Amniotic stem cell (primary cell): ENCODE measurements at places on chromosomes 1 and 21.
A peak's percentile ranks its signal among the peaks of the same experiment; 100 is the strongest.

- DNase-seq, result no peak
Observed at GRCh38 chr1:227924168-227924832, 23.4 kb downstream of the WNT9A start.

- DNase-seq, result no peak
Observed at GRCh38 chr1:55353707-55354620, 138.8 kb upstream of the USP24 start.

GRCh38 chr1:152109998-152110294, 5.3 kb downstream of the TCHH start:
- DNase-seq, result no peak

- no peak for DNase-seq
Observed at GRCh38 chr1:97006044-97006661, 284.6 kb downstream of the PTBP2 start.

GRCh38 chr1:27539901-27540861, 50.2 kb upstream of the WASF2 start:
- DNase-seq, result peak; percentile 91

- no peak for DNase-seq
Observed at GRCh38 chr1:55958498-55958897, 620.9 kb downstream of the PLPP3 start.

GRCh38 chr1:226635456-226635941, 86.9 kb downstream of the STUM start:
- DNase-seq, result no peak

DNA sequence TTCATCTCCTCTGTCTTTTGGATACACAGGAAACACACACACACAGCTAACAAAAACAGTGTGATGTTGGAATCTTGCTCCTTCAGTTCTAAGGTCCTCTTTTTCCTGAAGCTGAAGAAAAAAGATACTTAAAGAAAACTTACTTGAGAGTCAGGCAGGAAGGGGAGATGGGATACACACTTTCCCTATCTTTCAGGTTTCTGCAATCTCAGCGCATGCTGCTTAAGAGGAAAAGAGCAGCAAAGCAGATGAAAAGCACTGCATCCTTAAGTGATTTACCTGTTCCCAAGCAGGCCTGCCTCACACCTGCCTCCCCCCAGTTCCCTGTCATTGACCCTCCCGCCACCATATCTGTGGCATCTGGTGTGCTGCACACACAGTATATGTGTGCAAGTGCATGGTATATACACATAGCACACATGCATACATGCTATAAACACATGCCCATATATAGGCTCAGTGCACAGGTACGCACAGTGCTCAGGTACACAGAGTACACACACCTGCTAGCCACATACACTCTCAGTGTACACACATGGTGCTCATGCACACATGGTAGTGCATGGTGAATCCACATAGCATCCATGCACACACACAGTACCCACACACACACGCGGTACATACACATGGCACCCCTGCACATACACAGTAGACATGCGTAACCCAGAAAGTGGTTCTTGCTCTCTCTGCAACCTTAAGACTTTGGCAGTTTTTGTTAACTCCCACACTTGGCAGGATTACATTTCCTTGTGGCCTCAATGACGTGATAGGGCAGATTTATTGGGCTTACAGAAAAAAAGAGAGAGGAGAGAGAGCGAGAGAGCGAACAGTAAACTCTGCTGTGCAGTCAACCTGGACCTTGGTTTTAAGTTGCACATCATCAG, 166.9 kb downstream of the TOMM20 start:
- DNase-seq, result peak; percentile 40

DNA sequence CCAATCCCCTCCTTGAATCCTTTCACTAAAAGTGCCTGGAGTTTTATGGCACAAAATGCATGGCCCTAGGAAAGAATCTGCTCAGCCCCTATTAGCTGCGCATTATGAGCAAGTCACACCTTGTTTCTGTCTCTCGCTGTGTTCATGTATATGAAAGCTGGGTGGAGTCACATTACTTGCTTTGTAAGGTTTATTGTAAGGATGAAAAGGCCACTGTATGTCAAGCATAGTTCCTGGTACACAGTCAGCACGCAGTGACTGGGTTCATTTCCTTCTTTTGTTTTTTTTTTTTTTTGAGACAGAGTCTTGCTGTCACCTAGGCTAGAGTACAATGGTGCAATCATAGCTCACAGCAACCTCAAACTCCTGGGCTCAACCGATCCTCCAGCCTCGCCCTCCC, 6.7 kb upstream of the SLC9A1 start:
- DNase-seq, result no peak

DNA sequence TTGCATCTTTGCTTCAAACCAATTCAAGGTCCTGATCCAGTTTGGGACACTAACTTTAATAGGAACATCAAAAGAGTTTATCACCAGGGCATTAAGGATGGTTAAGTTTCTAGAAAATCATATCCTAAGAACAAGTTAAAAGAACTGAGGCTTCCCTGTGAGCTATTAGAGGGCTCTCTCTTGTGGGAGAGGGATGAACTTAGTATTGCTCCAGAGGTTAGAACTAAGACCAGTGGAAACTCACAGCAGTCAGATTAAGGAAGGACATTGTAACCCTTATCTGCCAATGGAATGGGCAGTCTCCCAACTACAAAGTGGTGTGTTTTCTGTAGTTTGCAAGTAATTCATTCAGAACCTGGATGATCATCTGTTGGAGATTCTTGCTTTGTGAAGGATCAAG, 36.8 kb downstream of the UBE2U start:
- no peak for DNase-seq

GRCh38 chr1:50416150-50416527, 7.1 kb downstream of the DMRTA2 start:
- DNase-seq, result no peak

DNA sequence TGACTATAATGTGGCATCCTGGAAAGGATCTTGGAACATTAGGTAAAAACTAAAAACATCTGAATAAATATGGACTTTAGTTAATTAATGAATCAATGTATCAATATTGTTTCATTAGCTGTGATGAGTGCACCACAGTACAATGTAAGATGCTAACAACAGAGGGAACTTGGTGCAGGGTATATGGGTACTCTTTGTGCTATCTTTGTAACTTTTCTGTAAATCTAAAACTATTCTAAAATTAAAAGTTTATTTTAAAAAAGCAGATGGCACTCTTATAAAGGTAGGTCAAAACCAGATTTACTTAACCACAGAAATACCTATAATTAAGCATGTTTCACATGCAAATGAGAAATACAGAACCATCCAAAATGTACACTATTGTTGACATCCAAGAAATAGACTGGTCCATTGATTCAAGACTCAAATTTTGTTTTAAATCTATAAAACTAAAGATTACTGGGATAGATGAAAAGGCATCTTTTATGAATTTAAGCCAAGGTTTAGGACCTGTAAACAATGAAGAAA, 38.4 kb downstream of the ACBD3 start:
- DNase-seq, result no peak

DNA sequence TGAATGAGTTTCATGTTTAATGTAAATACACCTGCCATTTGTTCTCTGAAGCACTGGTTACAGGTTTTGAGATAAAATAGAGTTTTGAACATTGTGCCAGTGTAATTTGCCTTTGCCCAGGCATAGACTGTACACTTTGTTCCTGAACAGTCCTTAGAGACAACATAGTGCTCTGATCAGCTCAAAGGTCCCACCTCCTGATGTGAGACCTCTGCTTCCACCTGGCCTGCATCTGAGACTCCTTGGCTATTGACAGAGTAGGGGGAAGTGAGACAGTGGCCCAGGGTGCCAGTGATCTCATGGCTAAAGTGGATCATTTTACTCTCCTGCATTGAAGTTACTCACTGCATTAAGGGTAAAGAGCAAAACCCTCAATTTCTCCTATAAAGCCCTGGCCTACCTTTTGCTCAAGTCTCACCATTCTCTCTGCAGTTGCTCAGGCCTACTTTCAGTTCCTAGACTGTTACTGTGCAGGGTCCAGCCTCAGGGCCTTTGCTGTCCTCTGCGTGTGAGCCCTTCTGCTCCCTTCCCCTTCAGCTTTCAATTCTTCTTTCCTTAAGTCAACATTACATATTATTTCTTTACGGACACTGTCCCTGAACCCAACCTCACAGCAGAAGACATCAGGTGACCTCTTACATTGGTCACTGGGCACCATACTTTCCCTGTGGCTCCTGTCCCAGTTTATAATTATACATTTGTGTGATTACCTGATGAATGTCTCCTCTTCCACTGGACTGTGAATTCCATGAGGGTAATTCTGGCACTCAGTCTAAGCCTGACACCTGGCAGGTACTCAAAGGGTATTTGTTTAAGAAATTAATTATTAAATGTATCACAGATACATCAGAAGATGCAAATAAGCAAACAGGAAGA, 142.9 kb downstream of the ROR1 start:
- DNase-seq, result no peak

DNA sequence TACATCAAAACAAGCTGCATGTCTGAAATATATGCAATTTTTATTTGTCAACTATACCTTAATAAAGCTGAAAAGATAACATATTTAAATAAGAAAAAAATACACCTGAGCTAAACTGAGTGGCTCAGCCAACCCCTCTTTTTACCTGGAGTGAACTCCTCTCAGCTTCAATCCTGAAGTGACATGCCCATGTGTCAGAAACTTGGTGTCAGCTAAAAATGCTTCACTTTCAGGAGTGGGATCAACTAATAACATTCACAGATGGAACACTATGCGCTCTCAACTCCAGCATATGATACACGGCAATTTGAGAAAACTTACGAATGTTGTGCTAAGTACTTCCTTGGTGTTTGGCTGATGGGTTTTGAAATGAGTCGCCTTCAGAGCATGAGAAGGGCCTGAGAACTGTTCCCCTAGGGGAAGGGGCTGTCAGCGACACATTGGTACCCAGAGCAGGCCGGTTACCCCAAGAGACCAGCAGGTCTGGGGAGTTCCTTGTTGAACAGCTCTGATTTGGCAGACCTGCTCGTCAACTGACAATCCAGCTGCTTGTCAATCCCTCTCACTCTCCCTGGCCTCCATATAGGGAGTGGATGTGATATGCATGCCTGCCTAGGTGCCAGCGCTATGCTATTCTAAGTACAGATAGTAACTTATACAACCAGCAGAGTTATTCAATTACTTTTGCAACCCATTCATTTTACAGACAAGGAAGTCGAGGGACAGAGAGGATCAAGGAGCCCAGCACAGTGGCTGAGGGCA, 267.7 kb downstream of the PCP4 start:
- DNase-seq, result no peak

DNA sequence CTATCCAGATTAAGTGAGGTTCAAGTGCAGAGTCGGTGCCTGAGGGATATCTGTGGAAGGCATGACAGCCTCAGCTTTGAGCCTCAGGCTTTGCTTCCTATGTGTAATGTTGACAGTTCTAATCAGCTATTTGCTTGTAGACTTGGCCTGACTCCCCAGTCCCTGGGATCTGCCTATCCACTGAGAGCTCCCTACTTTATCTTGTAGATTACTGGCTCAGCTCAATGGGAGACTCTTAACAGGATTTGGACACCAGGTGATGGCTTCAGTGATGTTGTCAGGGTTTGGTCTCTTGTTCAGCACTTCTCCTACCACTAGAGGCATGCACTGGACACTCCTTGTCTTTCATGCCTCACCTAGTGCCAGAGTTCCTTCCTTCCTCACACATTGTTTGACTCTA, 126.6 kb upstream of the BEND5 start:
- no peak for DNase-seq
